ENCODE measurements at places on chromosomes 1 and 21.

DNA sequence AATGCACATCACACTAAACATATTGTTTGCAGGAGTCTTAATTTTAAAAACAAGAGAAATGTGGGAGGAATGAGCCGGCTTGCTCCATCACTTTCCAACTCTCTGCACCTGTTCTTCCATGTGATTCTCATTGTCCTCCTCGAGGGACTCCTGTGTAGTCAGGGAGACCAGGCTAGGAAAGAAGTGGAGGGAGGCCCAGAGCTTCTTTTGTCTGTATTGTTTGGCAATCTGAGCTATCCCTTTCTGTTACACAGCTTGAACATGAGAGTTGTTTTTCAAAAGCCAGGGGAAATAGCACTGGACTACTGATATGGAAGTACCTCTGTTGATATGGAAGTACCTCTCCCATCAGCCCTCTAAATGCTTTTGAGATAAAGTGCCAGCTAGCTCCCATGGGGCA lies 18.8 kb upstream of the LRRC8D start:
- DNase-seq, result no peak

- DNase-seq, result peak; percentile 47
These were observed 40.2 kb downstream of the GFI1 start for GRCh38 chr1:92446546-92446945.

DNA sequence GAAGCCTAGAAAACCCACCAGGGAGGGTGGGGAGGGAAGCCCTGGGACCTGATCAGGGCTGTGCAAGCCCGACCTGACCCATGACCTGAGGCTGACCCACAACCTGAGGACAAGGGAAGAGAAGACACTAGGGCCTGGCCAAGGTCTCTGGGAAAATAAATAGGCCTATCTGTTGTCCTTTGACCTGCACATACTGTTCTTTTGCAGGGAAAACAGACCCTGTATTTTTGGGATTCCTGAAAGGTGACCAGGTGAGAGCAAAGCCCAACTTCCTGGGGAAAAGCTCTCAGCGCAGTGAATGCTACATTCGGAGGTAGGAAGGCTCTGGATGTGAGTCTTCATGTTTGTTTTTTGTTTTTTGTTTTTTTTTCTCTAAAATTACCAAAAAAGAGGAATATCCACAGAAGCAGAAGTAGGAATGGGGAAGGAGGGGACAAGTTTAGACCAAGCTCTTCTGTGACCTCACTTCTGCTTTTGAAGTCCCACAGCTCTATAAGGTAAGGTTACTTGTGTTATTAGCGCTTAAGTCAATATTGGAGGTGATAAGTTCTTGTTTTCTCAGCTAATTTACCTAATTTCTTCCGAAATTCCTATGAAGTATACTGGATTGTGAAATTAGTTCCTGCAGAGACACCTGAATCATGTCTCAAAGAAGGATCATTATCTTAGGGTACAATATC lies 26.2 kb upstream of the LYST start:
- DNase-seq, result no peak

DNA sequence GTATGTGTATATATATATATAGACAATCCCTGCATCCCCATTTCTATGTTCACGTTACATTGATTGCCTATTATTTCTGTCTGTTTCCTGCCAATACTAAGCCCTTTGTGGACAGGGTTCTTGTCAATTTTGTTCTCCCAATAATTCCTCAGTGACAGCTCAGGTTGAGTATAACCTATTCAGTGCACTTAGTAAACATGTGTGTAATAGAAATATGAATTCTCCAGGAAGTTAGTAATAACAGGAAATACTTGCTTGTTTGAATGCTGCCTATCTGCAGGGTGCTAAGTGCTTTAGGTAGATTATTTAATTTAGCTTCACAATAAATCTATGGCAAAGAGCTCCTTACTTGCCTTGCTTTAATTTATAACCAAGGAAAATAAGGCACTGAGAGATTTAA lies 52.8 kb upstream of the PTGFR start:
- DNase-seq, result no peak

DNA sequence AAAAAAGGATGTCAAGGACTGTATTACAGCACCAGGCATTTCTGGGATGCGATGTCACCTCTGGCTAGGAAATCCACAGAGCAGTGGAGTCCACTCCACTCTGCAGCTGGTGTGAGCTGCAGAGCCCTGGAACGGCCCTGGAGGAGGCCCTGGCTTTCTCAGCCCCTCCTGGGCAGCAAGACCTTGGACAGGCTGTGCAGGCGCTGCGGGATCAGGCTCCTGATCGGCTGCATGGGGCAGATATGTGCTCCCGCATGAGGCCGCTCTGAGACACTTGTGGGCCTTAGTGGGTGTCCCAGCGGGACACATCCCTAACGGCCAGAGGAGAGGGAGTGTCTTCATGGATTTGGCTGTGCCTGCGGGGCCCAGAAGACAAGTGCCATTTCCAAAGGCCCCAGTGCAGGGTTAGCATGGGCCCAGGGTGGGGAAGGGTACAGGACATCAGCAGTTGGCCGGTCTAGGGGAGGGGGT lies 6.2 kb downstream of the DNMT3L start:
- peak; percentile 11 for DNase-seq

DNA sequence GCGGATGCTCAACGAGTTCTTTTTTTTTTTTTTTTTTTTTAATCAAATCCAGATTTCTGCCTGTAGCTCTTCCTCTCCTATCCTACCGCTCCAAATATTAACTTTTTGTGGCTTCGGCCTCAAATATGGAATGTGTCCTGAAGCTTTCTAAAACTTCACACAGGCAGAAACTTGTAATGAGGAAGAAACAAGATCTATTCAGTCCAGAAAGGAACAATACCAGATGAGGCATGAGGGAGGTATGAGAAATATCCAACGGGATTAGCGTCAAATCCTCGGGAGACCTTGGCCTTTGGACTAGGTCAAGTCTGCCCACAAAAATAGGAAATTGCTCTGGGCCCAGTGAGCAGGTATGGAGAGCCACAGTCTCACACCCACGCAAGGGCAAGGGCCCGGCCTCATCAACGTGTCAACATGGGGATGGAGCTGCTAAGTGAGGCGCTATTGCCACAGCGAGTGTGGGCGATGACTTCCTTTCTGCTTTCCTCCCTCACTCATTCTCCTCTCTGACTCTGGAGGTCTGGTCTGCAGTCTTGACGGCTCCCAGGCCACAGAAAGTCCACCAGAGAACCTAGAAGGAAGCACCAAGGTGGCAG lies 66.6 kb downstream of the BCAR3 start:
- peak; percentile 94 for DNase-seq

DNA sequence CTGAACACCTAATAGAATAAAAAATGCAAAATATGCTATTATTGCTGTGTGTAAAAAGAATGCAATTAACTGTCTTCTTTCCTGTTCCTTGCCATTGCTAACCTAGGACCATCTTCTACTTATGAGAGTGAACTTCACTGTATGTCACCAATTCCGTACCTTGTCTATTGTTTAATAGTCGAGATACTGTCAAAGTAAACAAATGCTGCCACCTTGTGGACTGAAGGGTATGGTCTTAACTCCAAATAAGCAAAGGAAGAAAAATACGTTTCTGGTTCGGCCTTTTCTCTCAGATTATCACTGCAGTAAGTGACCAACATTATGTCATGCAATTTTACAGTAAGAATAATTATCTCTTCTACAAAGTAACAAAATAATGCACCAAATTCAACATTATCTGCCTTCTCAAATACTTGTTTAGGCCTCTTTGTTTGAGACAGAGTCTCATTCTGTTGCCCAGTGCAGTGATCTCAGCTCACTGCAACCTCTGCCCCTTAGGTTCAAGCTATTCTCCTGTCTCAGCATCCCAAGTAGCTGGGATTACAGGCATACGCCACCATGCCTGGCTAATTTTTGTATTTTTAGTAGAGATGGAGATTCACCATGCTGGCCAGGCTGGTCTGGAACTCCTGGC lies 133.4 kb downstream of the COP1 start:
- DNase-seq, result peak; percentile 64

DNA sequence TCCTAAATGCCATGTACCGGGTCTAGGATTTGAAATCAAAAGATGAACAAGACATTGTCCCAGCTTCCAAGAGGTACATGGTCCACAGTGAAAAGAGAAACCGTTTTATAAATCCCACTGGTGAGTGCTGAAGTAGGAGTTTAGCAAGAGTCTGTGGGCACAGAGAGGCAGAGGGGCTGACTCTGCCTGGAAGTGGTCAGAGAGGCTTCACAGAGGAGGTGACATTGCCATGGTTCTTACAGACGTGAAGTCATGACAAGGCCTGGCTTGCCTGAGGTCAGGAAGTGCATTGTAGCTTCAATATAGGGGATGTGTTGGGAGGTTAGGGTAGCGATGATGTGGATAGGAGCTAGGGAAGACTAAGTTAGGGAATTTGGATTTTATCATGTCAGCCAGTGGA lies 28.4 kb downstream of the MAPKAPK2 start:
- no peak for DNase-seq

DNA sequence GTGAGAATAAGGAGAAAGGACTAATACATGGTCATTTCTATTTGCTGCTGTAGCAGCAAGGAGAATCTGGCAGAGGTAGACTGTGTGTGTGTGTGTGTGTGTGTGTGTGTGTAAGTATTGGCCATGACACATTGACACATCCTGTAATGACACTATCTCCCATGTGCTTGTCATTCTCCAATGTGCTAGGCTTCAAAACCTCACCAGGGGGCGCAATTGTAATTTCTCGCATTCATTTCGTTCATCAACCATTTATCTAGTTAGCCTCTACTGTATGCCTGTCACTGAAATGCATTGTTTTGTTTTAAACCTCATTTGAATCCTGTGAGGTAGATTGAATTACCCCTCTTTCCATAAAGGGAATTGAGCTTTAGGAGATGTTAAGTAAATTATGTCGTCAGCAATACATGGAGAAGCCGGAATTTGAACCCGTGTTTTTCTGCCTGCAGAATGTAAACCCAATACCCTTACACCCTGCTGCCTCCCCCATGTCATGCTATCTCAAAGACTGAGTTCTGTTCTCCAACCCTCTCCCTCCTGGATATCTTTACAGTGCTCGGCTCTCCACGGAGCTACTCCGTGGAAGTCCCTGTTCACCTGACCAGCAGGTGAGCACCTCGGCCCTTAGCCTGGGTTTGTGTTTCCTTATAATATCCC lies 100.8 kb downstream of the UCK2 start:
- peak; percentile 67 for DNase-seq

- DNase-seq, result no peak
These were observed 5.3 kb upstream of the AMIGO1 start for GRCh38 chr1:109514846-109515245.

DNA sequence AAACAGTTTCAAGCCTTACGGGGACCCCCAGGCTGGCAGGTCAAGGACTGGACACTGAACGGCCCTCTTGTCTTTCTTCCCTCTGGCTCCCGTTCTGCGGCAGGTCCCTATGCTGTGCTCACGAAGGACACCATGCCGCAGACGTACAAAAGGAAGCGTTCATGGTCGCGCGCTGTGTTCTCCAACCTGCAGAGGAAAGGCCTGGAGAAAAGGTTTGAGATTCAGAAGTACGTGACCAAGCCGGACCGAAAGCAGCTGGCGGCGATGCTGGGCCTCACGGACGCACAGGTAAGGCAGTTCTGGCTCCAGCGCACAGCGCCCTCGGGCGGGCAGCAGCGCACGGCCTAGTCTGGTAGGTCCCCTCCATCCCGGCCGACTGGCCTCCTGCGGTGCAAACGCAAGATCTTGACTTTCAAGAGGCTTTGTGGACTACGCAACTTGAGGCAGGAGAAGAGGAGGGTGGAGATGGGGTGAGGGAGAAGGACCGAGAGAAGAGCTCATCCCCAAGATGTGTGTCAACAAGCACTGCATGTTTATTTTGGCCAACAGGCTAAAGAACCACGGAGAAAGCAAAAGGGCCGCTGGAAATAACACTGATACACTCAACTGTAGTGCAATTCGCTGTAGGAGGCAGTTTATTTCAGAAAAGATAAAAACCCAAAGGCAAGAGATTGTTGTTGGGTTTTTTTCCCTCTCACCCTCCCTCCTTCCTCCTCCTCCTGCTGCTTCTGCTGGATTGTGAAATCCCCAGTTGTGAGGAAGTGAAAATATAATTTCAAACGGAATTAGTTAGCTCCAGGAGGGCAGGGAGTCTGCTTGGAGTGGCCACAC lies 3.0 kb downstream of the HLX start:
- no peak for DNase-seq

- no peak for DNase-seq
These were observed 31.4 kb downstream of the PCNT start for GRCh38 chr21:46355161-46356004.

DNA sequence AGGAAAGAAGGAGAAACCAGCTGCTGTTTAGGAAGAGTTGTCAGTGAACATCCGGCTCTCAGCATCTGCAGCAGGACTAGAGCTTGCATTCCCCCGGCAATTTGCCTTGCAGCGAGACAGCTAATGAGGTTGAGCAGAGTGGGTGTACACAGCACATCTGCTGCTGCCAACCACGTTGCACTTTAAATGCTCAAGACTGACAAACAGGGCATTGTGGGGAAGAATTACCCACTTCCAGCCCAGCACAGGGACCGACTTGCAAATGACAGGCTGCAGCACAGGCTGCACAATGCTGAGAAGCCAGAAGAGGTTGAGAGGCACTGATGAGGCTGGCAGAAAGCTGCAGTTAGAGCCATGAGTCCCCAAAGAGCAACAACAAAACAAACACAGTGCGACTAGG lies 47.5 kb upstream of the PLA2G2C start:
- DNase-seq, result no peak

DNA sequence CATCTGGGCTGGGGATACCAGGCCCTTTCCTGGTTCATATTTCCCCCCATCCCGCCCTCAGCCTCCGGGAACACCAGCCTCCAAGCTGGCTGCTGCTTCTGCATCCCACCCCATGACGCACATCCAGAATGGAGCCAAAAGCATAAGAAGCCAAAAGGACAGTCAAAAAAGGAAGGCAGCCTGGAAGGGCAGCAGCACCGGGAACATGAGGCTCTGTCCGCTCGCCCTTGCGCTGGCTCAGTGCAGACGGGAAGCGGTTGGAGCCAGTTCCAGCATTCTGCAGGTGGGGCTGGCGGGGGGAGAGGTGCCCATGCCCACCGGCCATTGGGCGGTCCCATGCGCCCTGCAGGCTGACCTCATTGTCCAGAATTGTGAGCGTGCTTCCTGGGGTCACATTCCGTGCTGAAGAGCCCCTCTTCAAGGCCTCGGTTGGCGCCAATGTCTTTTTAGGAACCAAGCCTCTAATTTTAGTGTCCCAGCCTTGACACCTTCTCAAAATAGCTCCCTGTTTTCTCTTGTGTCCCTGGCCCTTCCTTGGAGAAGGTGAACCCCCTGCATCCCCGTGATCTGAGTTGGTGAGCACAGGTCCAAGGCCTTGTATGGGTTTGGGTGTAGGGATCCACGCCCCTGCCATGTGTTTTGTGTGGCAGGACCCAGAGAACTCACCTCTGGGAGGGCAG lies 28.4 kb upstream of the NPPB start:
- DNase-seq, result no peak

GRCh38 chr1:9093091-9093490 lies 23.7 kb upstream of the SLC2A5 start:
- DNase-seq, result no peak

DNA sequence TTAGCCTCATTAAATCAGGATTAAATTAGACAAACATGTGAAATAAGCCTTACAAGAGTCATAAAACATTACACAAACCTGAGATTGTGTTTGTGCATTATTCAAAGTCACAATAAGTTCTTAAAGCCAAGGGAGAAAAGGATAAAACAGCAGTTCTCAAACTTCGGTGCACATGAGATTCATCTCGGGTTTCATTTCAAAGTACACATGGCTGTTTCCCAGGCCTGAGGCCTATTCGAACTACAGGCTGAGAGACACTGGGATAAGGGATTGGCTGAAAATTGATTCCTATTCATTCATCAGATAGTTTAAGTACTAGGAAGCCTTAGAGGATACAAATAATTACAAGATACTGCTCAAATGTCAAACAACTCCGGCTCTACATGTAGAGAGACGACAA lies 35.9 kb upstream of the PROX1 start:
- DNase-seq, result no peak
